ENCODE measurements at places on chromosomes 11 and 22.

DNA sequence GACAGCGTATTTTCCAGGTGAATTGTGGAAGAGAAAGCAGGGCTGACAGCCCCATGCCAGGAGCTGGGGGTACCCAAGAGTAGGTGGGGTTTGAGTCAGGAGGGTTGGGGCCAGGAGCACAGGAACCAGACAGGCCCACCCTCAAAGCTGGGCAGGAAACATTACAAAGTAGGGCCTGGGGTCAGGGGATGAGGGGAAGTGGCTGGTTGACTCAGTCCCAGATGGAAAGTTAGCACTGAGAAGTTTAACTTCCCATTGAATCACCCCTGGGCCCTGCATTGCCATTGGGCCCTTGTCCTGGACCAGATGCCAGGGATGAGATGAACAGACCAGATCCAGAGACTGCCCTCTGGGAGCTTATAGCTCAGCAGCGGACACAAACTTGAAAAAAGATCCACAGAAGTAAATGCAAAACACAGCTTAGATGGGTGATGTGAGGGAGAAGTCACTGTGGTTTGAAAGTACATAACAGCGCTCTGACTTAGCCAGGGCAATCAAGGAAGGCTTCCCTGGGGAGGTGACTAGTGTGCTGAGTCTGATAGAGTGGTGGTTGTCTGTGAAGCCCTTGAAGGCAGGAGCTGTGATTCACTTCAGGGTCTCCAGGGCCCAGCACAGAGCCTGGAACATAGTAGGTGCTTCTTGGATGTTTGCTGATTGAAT is 2.2 kb downstream of the MAFF start:
- DNase-seq, result no peak

GRCh38 chr11:36092314-36093030 is 148.6 kb downstream of the LDLRAD3 start:
- DNase-seq, result no peak

- DNase-seq, result no peak
These were observed 6.2 kb downstream of the PANX1 start for GRCh38 chr11:94134651-94135512.

GRCh38 chr11:8541448-8541847 is 52.6 kb downstream of the STK33 start:
- no peak for DNase-seq

DNA sequence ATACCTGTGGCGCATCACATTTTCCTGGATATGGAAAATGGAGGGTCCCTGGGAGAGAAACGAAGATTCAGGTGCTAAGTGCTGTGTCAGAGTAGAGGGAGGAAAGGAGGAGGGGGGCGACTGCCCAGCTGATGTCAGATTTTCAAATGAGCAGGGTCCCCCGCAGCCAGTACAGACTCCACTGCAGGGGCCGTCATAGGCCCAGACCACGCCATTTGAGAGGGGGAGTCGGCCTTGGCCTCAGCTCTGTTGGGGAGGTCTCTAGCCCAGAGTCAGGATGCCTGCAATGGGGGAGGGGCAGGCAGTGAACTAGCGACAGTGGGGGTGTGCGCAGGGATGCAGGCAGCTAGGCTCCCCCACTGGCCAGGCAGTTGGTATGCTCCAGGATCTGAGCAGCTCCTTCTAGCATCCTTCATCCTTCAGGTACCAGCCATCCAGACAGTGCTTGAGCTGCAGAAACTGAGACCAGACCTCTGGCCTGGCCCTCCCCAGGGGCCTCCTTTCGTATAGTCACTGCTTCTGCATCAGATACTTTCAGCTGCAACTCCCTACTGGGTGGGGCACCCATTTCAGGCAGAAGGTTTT is at the start of the genes BSCL2 and GNG3:
Gene BSCL2 (minus strand): TSS at position 148 of the 585 bp plus-strand sequence. CDS start 229 bp downstream, outside the sequence.
Gene GNG3 (plus strand): TSS at position 400 of the 585 bp plus-strand sequence. CDS start 620 bp downstream, outside the sequence.
- DNase-seq, result peak; percentile 97

DNA sequence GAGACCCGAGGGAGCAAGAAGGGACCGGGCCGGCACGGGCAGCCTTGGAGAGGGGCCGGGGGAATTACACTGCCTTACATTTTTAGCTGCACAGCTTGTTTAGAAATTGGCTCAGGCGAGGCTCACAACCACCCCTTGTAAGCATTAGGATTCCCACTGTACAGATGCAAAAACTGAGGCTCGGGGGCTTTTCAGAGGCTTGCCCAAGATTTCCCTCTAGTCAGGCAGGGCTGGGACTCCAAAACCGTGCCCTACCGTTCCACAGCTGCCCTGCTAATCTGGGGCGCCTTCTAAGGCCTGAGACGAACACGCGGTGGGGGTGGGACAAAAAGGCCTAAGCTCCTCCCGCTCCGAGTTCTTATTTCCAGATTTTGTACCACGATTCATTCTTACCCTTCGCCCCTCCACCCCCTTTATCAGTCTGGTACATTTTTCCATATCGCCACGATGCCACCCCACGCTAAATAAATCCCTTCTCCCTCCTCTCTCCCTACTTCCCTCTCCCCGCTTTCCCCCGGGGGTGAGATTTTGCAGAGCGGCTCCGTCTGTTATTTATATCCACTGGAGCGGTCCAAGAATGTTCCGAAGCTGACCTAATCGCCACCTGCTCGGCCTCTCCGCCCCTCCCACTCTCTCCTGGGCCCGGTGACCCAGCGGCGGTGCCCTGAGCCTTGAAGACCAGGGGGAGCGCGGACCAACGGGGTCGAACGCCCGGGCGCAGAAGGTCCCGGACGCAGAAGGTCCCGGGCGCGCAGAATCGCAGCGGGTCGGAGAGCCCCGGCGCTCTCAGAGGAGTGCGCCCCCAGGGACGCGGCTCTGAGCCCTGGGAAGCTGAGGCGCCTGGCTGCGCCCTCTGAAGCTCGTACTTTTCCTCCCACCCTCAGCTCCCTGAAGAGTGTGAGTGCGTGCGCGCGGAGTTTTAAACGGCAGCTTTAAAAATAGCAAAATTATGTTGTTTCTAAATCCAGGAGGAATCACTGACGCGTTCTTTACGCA is 764 bp upstream of the PACSIN3 start:
- peak; percentile 45 for DNase-seq

- no peak for DNase-seq
These were observed 36.9 kb upstream of the BRSK2 start for GRCh38 chr11:1352696-1353382.

GRCh38 chr22:45316796-45317526 is 7.2 kb downstream of the FAM118A start:
- DNase-seq, result no peak

DNA sequence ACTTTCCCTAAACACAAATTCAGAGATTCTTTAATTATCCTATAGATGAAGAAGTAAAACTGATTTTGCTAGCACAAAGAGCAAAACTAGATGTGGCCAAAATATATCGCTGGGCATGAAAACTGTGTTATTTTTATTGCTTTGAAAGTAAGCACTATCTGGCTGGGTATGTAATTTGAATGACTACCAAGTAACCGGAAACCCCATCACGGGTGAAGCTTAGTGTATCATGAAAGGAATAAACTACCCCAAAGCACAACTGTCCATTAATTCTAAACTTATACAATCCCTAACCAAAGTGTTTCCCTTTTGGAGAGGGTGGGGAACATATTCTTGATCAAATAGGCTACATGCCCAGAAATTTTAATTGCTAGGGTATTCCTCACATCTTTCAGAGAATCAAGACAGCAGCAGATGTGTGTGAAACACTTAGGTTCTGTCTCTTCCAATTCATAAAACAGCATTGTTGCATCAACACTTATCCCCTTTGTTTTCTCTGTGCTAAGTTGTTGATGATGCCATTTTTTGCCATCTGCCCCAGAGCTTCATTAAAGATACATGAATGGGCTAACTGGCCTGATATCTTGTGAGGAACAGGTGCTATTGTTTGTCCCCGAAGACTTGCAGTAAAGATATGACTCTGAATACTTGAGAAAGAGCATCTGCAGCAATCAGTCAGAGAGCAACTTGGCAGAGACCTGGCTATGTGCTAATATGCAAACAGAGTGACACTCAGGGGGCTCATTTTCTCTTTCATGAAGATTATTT is 238.2 kb downstream of the SOX6 start:
- no peak for DNase-seq

DNA sequence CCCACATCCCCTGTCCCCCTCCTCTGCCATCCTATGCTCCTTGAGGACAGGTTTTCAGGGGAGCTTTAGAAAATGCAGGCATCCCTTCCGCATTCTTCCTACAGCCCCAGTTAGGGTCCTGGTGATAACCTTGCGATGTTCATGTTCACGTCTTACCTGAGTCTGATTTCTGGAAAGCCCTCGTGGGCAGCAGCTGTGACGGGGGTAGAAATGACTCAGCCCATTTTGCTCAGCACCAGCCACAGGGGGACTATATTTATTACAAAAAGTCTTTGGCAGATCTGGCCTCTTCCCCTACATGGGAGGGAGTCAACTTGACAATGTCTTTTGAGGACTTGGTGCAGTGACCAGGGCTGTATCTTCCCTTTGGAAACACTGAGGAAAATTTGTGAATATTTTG is 12.3 kb downstream of the PKNOX2 start:
- no peak for DNase-seq

DNA sequence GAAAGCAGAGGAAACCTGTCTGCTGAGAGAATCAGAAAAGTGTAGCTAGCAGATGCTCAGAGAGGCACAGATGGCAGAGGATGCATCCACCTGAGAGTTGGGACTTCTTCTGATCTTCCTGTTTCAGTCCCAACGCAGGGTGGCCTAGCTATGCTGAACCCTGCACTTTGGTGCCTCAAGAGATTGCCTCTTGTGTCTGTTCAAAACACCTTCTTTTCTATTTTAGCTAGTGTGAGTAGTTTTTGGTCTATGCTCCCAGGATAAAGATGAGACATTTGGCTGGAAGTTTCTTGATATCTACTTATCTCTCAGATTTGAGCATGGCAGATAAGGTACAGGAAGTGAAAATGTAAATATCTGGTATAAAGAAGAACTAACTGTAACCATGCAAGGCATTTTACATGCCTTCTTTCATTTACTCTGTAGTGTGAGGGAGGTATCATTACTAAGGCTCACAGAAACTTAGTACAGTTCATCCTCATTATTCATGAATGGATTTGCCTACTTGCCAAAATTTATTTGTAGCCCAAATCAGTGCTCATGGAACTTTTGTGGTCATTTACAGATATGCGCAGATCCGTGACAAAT is 47.0 kb upstream of the PSMA1 start:
- no peak for DNase-seq

DNA sequence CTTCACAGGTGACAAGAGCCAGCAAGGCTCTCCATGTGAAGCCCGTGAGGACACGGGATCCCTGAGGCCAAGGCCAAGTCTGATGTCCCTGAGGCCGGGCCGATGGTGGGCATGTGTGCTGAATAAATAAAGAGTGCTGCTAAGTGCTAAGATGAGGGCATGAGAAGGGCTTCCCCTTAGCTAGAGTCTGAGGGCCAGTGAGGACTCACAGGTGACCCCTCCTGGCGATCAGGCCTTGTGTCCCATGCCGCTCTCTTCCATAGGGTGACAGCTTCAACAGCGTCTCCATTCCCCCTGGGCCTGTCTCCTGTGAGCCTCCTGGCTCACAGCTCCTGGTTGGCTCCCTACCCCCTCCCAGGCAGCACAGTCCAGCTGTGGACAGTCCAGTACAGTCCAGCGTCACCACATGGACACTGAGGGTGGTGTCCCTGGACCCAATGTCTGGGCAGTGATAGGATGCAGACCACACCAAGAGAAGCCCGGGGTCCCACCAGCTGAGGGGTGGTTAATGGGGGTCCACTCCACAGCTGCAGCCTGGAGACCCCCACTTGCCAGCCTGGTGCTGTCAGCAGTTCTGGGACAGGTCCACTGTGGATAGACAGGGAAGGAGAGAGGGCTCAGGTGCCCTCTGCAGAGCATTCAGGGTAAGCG is 1033.2 kb downstream of the TBC1D22A start:
- peak; percentile 72 for DNase-seq

DNA sequence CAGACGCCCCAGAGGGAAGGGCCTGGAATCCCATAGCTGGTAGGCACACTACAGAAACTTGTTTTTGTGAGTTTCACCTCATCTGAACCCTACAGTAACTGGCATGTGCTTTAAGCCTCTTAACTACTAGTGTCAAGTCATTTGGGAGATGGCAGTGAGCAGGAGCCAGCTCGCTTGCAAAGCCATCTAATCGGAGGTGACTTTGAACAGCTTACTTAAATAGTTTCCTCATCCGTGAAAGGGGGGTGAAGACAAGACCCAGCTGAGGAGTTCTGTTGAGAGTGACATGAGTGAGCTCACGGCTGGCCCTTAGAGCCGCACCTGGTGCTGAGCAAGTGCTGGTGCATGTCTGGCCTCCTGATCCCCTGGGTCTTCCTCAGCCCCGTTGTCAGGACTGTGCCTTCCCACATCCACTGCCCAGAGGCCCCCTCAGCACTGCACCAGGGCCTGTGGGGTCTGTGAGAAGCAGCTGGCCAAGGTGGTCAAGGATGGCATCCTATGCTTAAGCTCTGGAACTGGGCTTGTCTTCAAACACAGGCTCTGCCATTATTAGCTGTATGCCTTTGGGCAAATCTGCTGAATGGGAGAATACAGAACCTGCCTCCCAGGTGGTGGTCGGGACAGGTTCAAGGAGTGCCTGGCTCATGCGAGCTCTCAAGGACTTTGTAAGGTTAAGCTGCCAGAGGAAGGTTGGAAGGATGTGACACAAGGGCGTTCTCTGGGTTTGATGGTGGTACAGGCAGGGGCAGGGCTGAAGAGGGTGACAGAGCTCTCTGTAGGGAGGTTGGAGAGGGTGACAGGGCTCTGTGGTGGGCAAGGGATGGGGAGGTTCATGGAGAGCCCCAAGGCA is 27.3 kb downstream of the INCENP start:
- no peak for DNase-seq

DNA sequence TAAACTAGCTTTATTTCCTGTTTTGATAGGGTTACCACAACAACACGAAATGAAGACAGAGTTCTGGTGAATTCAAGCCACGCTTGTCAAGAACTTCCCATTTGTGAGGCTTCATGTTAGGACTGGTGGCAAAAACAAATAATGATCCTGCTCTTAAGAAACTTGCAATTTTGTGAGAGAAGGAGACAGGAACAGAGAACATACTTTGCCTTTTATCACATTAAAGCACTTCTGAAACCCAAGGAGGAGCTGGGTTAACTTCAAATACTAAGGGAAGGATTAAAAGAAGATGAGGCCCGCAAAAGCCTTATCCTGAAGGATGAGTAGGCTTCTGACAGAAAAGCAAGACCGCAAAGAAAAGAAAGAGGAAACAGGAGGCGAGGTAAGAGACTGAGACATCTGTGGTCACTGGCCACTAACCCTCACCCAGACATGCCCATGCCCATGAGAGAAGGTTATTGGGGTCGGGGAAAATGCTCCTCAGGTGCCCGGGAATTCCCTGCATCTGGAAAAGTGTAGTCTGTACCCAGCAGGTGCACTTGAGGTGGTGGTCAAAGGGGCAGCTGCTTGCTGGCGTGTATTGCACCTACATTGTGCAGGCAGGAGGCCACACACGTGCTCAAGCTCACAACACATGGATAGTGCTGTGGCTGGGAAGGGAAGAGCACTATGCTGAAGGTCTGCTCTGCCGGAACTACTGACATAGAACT is 50.5 kb downstream of the MAPK1 start:
- no peak for DNase-seq

- DNase-seq, result no peak
These were observed 338.4 kb downstream of the MN1 start for GRCh38 chr22:27463121-27463660.

All from posterior cingulate gyrus (tissue), 11 donors.